ENCODE measurements at places on chromosomes 4 and X.
A peak's percentile ranks its signal among the peaks of the same experiment; 100 is the strongest.

- DNase-seq = no peak
Observed at GRCh38 chr4:48602222-48602621, 112.2 kb downstream of the ZAR1 start.

GRCh38 chr4:113823291-113823659, 61.7 kb upstream of the CAMK2D start:
- no peak for DNase-seq

- no peak for DNase-seq
Observed at GRCh38 chr4:94519019-94519418, 67.3 kb downstream of the PDLIM5 start.

DNA sequence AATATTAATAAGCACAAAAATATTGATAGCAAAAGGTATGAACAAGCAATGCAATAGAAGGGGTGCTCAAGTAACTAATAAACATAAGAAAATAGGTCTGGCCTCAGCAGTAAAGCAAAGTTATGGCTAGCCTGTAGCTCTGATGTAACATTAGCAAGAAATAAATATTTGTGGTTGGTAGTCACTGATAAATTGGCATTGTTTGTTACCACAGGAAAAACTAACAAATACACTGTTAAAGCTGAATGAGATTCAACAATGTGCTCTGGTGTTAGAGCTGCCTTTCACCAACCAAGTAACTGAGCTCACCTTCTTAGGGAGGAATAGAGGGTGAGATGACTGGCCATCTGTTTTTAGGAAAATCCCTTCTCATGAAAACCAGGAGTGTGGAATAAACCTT, 71.4 kb downstream of the AREG start:
- DNase-seq = no peak

DNA sequence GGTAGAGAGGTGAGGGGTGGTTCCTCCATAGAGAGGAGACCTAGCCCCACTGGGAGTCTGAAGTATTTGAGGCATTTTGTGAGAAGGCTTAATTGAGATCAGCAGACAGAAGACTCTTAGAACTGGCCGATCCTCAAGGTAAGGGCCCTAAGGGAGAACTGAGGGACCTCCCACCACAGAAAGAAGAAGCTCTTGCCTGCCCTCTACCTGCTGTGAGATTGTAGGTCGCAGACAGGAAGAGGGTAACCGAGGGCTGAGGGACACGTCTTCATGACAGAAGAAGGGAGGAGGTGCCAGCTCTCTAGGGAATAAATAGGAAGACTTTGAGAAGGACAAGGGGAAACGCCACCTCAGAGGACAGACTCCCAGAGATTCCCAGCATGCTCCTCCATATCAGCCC, 24.1 kb upstream of the MAGEC1 start:
- no peak for DNase-seq

DNA sequence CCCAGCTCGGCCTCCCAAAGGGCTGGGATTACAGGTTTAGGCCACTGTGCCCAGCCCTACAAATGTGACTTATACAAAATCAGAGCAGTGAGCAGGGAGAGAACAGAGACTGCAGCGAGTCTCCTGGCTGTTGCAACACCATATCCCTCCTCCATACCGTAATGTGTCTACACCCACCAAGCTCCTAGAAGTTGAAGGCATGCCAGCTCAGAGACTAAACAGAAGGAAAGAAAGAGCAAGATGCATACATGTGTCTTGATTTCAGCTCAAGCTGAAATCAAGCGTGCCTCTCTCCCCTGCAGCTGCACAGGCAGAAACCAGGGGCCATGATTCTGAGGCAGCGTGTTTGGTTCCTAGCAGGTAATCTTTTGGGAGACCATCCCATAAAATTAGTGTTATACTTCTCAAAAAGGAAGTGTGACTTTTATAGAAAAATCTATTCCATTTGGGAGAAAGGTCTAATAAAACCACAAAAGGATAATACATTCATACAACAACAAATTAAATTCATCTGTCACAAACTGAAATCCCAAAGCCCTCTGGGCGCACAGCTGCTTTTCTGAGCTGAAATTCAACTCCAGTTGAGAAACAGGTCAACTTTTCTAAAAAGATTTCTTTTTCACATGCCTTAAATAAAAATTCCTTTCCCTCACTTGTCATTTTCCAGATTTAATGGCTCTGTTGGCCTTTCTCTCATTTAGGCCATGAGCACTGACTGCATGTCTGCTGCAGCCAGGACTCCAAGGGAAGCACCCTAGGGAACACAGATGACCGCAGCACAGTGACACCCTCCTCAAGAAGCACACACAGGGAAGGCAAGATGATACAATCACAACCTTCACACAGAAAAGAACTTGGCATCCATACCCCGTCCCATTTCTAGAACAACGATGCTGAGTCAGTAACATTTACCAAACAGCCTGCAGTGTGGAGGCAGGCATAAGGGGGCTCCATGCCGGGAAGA, 34.4 kb downstream of the AFAP1 start:
- no peak for DNase-seq

DNA sequence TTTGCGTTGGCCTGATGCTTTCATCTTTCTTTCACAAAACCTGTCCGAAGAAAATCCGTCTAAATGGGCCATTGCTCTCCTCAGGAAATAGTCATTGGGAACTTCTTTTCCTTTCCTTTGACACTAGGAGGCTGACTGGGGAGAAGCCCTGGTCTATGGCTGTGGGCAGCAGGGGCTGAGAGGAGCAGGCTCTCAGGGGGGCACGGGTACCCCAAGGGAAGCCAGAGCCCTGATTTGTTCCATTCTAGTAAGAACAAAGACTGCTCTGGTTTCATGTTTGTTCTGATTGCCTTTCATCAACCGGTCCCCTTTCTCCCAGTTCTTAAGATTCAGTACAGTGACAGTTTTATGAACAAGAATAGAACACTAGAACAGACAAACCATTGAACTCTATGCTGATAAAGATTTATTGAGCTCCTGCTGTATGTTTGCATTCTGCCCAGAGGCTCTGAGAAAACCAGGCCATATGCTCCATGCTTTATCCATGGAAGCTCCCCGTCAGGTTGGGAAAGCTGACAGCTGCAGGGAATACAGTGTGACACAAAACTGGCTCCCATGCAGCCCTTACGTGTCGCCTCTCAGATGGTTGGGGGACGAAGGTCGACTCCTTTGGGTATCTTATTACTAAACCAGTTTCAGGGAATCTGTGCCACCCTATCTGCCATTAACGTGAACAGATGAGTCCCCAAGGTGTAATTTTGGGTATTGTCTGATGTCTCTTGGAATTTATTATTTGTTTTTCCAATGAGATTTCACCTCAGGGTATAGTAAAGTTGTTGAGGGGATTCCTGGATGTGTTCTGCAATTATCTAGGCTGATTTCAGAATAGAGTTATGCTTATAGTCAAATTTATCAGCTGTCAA, 72.4 kb upstream of the MSANTD1 start:
- DNase-seq = no peak

GRCh38 chrX:136423724-136424123, 64.0 kb upstream of the BRS3 start:
- no peak for DNase-seq

GRCh38 chrX:71542411-71542810, 9.5 kb downstream of the OGT start:
- no peak for DNase-seq

DNA sequence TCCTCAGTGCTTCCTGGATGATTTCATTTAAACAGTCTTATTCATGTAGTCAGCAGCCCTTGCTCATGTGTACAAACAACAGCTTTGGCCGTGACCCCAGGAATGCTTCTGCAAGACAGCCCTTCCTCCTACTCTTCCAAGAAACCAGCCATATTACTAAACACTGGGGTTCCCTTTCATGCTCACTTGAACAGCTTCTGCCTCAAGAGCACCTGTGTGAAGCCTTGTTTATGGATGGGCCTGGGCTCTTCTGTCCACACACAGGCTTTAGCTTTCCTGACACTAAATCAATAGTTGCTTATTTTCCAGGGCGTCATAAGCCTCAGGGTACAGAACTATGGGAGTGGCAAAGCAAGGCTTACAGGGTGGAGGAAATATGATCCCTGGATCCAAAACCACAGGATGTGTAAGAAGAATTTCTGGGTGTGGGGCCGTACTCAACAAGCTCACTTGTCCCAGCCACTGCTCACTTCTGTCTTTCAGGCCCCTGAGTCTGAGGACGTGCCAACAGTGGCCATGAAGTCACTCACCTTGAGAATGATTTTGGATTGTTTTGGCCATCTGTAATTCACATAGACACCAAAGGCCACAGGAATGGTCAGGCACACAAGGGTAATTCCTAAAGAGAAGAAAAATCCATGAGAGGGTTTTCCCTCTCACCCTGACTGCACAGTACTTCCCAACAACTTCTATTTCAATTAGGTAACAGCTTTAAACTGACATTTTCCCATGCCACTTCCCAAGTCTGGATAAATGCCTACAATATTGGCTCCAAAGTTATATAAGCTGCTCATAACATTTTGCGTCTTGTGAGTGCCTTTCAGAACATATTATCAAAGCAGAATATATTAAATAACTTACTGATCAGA, 17.7 kb downstream of the SLC10A6 start:
- no peak for DNase-seq

- DNase-seq = no peak
Observed at GRCh38 chr4:127501103-127501502, 131.7 kb upstream of the INTU start.

DNA sequence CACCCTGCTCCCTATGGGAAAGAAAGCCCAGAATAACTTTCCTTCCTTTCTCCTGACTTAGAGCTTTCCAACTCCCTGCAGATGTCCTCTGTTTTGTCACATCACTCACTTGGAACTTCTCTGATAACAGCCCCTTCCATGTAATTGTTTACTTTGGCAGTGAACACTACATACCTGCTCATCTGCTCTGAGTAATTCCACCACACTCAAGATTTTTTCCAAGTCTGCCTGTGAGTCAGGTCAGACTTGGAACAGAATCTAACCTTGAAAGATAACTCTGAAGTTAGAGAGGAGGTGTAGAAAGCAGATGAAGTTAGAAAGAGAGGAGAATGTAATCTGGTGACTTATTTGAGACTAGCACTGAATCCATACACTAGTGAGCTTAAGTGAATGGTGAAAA, 7.4 kb downstream of the MAGEB10 start:
- DNase-seq = no peak

DNA sequence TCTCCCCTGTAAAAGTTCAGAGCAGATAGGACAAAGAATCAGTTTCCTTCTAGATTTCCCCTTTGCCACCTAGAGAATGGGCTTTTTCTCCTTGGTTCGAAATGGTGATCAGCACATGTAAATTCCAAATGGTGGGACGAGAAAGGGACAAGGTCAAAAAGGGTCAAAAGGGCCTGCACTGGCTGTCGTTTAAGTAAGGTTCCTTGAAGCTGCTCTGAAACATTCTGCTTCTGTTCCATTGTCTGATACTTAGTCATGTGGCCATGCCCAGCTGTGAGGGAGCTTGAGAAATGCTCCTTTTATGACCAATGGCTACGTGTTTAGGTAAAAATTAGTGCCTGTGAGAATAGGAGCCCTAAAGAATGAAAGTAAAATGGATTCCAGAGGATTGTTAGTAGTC, 165.9 kb upstream of the CENPE start:
- DNase-seq = no peak

- DNase-seq = no peak
Observed at GRCh38 chrX:155534800-155535199, 76.4 kb upstream of the F8A3 start.

DNA sequence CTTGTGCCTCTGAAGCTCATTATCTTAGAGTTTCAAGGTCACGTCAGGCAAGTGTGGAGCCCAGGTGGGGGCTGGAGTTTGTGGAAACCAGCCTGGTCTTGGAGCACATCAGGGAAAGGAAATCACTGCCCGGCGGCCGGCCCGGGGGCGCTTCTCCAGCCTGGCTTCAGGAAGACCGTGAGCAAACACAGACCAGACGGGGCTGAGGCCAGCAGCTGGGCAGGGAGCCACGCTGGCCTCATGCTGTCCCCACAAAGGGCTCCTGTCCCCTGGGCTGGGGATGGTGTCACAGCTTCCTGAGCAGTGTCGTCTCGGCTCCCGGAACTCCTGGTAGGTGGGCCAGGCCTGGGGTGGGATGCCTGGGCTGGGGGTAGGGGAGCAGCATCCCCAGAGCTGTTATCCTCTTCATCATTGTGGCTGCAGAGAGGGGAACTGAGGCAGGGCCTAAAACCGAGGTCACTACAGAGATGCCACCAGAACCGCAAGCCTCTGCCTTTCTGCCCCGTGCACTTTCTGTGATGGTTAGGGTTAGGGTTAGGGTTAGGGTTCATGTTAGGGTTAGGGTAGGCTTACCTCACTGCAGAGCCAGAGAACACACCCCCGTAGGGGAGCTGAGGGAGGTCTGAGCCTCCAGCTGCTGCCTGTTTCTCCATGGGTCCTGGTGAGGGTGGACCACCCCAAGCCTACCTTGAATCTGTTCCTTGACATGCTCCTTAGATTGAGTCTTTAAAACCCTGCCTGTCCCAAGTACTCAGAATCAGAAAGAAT, 77.5 kb downstream of the HTRA3 start:
- no peak for DNase-seq

DNA sequence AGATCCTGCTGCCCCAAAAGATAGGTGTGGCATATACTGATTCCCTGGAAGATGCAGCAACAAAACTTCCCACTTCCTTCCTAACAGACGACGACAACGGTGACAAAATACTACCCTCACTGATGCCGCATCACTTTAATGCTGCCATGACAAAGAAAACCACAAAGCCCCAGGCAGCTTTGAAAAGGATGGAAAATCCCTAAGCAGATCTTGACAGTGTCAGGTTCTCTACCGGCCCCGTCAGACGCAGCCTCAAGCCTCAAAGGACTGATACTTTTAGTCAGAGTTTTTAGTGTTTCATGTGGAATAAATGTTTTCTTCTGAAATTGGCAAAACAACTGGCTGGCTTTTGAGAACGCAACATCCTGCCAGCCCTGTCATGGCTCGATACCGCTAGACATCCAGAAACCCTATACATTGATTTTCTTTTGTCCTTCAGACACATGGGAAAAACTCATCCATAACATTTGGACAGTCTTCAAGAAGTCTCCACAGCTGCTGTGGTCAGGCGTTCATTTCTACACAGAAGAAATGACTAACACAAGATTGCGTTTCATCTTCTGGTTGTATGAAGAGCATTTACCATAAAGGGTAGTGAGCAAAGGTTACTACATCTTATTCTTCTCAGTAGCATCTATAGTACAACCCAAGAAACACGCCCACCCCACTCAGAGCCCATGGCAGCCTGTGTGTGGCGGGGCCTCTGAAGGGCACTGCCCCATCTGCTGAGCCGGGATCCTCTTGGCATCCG, 60.1 kb downstream of the GATB start:
- no peak for DNase-seq

DNA sequence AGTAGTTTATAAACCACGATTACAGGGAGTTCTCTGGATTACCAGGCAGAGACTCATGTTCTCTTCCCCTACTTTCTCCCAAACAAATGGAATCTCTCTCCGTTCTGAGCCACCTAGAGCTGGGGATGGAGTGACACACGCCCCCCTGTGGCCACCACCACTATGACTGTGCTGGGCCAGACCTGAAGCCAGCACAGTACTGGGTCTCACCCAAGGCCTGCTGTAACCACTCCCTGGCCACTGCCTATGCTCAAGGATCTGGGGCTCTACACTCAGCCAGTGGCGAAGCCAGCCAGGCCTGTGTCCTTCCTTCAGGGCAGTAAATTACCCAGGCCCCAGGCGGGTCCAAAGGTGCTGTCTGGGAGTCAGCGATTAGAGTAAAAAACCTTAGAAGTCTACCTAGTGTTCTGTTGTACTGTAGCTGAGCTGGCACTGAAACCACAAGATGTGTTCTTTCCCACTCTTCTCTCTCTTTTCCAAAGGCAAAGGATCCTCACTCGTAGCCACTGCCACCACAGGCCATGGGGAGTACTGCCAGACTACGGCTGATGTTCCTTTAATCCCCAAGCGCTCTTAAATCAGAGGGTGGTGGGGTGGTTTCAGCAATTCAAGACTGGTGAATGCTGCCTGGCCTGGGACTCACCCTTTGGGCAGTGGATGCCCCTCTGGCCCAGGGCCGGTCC, 412.2 kb upstream of the ARX start:
- peak; percentile 37 for DNase-seq

- no peak for DNase-seq
Observed at GRCh38 chr4:134862116-134862515, 660.5 kb upstream of the PABPC4L start.

All from aorta (tissue), 5 donors.